ENCODE measurements at places on chromosomes 3 and 15.
A peak's percentile ranks its signal among the peaks of the same experiment; 100 is the strongest.

GRCh38 chr3:125645616-125646015 is 50.3 kb upstream of the OSBPL11 start:
- DNase-seq, result no peak

DNA sequence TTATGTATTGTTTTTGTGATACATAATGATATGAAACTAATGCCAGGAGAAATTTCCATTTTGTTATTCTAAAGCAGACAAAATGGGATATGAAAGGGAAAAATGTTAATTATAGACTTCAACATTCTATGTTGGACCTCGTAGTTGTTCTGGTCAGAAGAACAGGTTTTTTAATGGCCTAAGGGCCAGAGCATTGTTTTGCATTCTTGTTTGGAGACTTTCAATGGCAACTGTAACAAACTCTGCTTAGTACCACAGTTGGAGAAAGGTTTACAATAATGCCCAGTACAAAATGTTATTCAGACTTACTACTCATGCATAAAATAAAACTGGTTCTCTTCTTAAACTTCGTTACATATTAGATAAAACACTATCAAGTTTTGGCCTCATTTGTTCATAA is 12.2 kb downstream of the PPARG start:
- no peak for DNase-seq

GRCh38 chr15:52709187-52709981 is 30.2 kb upstream of the ATOSA start:
- peak; percentile 40 for DNase-seq

DNA sequence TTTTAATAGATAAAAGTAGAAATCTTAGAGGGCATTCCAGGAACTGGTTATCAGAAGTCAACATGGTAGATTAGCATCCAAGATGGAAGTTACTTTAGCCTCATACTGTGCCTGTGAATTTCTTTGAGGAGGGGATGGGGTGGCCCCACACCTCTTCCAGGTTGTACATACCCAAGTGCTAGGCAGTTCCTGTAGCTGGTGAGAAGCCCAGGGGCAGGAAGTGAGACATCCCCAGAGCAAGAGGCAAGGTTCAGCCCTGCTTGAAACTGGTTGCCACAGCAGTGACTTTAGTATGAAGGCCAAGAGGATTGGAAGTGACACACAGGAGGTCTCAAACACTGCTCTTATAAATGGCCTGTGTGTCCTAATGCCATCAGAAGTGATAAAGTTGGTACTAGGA is 11.9 kb downstream of the GTPBP8 start:
- DNase-seq, result peak; percentile 49

- no peak for DNase-seq
Measured at GRCh38 chr15:93986400-93986984, 244.9 kb upstream of the MCTP2 start.

GRCh38 chr3:61094608-61095007 is 156.6 kb downstream of the FHIT start:
- DNase-seq, result no peak

- DNase-seq, result no peak
Measured at GRCh38 chr3:126852511-126852910, 130.4 kb upstream of the PLXNA1 start.

- DNase-seq, result no peak
Measured at GRCh38 chr3:52433328-52433995, 11.4 kb downstream of the SEMA3G start.

DNA sequence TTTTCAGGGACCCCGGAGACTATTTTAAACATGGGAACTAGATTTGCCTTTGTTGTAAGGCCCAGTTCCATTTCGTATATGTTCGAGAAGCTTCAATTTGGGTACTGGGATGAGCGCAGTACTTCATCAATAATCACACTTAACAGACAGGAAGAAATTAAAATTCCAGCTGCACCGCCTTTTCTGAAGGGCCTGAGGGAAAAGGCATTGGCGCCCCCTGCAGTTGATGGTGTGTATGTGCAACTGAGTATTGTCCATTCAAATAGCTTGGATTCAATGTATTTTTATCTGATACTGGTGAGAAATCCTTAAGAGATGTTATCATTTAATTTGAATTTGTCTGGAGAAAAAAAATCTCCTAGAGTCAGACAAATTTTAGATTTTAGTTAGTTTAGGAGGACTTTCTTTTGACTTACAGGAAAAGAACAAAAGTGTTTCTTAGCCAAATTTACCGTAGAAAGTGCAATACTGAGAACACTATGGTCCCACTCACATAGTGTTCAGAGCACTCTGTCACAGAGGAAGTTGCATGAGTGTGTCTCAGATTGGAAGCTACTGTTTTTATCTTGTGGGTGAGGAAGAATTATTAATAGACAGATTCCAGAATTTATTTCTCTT is 5.4 kb upstream of the ALDH1A2 start:
- peak; percentile 19 for DNase-seq

GRCh38 chr3:52036222-52036694 is 20.1 kb downstream of the DUSP7 start:
- no peak for DNase-seq

DNA sequence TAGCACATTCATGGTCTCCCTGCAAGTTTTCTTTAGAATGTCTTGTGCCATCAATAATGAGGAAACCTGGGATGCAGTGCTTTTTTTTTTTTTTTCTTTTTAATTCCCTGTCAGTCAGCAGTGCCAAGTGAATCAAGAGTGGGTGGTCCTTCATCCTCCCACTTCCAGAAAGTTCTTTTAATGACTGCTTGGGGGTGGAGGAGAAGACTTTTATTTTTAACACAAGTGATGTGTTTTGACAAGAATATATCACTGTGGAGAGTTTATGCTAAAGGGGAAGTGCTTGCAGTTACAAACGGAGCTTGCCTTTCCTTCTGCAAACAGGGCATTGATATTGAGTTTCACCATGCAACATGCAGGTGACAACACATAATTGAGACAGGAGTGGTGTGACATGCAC is 69.7 kb downstream of the CACNA2D3 start:
- no peak for DNase-seq

- DNase-seq, result no peak
Measured at GRCh38 chr3:134367869-134368750, 6.1 kb downstream of the AMOTL2 start.

DNA sequence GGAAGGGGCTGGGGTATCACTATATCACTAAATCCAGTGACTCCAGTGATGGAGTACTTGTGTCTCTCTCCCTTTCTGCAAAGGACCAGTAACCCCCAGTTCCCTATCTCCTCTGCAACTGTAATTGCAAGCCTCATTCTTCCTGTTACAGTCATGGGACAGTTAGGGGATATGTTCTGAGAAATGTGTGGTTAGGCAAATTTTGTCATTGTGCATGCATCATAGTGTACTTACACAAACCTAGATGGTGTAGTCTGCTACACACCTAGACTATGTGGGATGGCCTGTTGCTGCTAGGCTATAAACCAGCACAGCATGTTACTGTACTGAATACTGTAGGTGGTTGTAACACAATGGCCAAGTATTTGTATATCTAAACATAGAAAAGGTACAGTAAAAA is 2.2 kb downstream of the VPS8 start:
- DNase-seq, result no peak

- no peak for DNase-seq
Measured at GRCh38 chr15:99720533-99720932, 12.7 kb downstream of the LYSMD4 start.

DNA sequence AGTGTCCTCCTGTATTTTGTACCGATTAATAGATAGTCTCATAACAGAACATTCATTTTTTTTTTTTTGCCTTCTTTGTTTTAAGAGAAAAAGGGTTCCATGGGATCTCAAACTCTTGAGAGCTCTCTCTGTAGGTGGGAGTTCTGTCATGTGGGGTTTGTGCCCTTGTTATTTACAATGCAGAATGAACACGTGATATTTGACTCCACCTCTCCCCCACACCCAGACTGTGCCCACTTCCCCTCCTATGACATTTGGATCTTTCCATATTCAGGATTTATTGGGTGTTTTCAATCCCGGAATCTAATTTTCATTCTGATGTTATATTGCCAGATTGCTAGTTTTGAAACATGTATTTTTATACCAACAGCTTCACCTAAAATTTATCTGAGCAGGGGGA is 49.5 kb downstream of the ARPP21 start:
- DNase-seq, result no peak

All from CD4-positive, alpha-beta T cell treated with Interleukin-1 beta for 1 hour (primary cell).